ENCODE measurements at places on chromosomes 2 and 18. TPM values are rescaled to one million over a fixed set of nuclear protein-coding genes. Genes with fewer than 3 reads are reported as not detected.

NAT8 gene
- not detected for total RNA-seq

GRCh38 chr18:24016643-24017042, 2.1 kb downstream of the TTC39C start:
- no peak for DNase-seq

- DNase-seq = no peak
Observed at GRCh38 chr2:219455581-219455980, 20.9 kb downstream of the SPEG start.

REEP1 gene
- total RNA-seq = 0.48 TPM

EFHD1 gene
- 6.5 TPM for total RNA-seq

DNA sequence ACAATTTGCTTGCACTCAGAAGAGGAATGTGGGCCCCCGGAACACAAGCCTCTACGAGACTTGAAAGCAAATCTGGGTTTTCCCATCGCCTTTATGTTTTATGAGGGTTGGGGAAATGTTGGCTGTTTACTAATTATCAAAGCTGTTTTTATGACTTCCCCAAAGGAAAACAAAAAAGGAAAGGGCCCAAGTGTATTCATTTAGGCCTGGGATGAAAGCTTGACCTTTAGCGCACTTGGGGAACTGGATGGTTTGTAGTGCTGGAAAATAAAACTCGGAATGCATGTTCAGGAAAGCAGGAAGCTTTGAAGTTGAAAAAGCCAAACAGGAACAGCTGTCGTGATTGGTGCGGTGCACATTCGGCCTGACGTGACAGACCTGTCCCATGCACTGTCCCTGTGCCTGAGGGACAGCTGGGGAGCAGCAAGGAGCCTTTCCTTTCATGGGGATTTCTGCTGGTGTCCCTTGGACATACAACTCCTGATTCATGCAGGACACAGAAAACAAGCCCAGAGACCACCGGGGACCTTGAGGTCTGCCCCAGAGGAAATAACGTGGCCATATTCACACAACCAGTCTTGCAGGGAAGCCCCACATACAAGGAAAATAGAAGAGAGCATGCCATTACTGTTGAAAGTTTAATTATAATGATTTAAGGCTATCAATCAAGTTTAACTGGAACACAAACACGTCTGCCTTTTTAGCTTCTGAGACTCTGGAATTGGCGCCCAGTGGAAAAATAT, 169.7 kb upstream of the APCDD1 start:
- DNase-seq = no peak

PROC gene
- total RNA-seq = 2.9 TPM

GRCh38 chr2:115285416-115285815, 843.0 kb downstream of the DPP10 start:
- no peak for DNase-seq

GRCh38 chr2:106358521-106358920, 109.7 kb downstream of the RGPD3 start:
- DNase-seq = no peak

AKAIN1 gene
- not detected for total RNA-seq

KCNG2 gene
- not detected for total RNA-seq

GRCh38 chr2:64227603-64228125, 83.4 kb upstream of the PELI1 start:
- DNase-seq = no peak

DNA sequence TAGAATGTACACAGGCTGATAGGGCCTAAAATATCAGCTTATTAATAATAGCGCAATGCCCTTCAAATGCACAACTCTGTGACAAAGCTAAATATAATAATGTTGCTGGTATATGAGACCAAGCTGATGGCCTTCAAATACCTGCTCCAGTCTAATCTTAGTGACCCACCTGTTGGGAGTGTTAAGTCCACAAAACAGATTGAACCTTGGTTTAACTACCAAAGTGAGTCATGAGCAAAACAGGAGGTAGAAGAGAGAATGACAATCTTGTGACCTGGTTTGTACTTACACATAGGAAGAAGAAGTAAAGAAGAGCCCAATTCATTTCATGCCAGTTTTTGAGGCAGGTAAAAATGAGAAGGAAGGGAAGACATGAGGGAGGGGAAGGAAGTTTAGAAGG, 295.0 kb downstream of the NR4A2 start:
- no peak for DNase-seq

PCARE gene
- not detected for total RNA-seq

CCDC141 gene
- not detected for total RNA-seq

DNA sequence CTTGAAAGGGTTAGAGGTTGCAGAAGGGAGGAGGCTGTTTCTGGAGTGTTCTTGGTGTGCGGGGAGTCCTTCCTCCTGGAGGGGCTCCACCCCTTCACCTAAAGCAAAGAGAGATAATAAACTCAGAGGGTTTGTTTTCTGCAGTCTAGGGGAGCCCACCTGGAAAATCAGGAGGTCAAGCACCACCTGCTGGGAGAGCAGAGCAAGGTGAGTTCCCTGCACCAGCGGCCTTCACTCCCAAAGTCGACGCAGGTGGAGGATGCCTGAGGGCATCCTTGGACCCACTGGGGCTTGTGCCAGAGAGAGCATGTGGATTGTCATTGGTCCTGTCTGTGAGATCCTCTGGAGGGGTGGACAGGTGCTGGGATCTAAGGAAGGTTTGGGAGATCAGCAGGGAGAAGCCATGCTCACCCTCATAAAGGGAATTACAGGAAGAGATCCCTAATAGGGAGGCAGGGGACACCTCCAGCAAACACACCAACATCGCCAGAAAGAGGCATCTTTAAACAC, 116.7 kb downstream of the KCNF1 start:
- no peak for DNase-seq

TRIM43 gene
- not detected for total RNA-seq

GRCh38 chr2:142594935-142595334, 282.5 kb upstream of the KYNU start:
- DNase-seq = no peak

DNA sequence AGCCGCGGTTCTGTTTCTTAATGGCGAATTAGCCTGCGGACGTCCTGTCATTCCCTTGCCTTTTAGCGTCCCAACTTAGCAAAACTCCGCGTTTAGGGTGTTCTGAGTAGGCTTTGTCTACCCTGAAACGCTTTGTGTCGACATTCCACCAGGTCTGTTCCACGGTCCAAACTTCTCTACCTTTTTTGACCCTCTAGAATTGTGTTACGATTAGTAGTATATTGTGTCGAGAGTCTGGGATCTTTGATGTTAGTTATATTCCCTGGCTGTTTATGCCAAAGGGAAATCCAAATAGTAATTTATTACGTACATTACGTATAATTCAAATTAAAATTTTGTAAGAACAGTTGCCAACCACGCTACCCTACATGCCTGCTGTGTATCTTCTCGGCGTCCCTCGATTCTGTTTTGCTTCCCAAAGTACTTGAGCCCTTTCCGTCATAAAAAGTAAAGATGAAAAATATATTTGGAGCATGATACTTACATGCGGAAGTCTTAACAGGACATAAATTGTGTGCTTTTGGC, 495 bp upstream of the TTC32 start:
- DNase-seq = no peak

Measured in kidney epithelial cell (primary cell).